ENCODE measurements at places on chromosomes 3 and 15.

- no peak for DNase-seq
These were observed 115.0 kb downstream of the CHST2 start for GRCh38 chr3:143234526-143234925.

DNA sequence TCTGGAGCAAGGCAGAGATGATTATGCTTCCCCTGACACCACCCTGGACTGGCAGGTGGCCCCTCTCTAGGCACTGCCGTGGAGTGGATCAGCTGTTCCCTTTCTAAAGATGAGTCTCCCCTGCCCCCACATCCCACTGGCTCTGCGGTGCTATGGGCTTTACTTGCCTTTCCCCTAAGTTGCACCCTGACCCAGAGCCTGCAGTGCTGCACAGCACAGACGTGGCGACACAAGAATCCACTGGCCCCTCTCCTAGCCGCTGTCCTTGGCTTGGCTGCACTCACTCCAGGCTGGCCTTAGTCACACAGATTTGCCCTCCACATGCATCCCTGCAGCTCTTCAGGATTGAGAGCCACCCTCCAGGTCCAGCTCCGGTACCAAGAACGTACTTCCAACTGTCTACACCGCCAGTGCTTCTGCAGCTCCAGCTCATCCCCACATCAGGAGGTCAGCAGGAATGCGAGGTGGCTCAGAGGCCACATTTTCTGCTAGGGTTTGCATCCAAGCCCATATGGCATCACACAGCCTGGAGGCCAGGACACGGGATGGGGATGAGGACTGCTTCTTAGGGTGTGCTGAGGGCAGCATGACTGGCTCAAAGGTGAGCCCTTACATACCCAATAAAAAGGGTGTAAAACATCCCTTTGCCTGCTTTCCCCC is 82.4 kb upstream of the RASGRF1 start:
- no peak for DNase-seq

DNA sequence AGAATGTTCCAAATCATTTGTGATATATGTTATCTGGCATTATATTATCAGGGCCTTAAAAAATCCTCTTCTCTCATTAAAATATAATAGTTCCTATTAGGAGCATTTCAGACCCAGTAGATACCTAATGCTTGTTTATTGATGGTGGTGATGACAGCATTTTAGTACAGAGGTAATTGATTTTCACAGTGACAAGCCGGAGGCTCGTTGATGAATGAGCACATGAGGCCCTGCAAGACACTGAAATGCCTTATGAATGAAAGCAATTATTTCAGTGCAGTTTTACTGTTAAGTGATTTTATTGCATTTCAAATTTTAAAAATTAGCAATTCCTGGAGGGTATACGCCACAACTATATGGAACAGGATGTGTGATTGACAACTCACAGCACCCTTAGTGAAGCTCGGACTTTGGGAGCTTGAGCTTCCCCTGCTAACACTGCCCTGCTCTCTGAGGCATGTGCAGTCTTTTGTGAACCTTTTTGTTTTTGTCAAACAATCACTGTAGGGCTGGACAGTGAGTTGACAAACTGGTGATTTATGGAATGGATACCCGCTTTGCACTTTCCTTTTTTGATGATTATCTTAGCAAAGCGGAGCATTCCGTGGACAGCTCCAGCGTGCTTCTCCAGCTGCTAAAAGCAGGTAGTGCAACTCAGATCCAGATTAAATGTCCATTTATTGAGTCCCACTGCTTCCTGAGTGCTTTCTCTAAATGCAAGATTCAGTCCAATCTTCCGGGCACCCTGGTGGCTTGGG is 187.0 kb upstream of the ATP10A start:
- DNase-seq = no peak

DNA sequence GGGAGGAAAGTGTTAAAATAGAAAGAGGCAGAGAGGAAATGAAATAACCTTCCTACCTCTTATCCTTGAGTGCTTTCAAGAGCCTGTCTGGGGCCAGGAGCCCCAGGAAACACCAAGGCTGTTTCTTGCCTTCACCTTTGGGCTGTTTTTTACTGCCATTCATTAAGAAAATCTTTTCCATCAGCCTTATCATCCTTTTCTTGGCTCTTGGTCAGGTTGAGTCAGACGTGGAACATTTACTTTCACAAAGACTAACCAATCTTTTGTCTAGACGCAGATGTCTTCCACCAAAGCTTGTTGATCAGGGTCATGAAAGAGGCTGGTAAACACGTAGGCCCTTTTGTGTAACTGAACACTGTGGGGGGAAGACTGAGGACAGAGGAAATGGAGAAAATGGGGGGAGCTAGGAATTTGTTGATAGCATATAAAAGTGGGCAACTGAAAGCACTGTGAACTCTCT is 151.0 kb upstream of the THBS1 start:
- DNase-seq = no peak

GRCh38 chr3:134374791-134375581 is 739 bp upstream of the AMOTL2 start:
- DNase-seq = no peak

DNA sequence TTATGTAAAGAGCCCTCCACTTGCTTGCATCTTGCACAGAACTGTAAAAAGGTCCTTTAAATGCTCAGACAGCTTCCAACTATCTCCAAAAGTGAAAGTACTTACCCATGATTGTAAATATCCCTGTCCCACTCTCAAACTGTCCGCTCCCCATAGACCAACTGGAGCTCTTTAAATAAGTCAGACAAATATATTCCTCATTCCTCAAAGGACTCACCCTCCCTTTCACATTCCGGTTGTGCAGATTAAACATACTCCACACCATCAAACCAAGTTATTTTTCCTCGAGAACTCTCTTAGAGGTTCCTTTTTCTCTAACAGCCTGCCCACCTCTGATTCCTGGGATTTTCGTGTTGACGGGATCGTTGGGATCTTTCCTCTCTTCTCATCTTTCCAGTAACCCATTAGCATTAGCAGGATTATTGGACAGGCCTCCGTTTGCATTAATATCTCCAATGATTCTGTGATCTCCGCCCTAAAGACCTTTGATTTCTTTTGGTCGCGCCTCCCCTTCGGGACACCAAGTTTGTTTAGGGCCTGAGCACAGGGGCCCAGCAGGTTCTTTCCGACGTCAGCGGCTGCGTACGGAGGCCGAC is 763 bp downstream of the GOLGB1 start:
- DNase-seq = no peak

DNA sequence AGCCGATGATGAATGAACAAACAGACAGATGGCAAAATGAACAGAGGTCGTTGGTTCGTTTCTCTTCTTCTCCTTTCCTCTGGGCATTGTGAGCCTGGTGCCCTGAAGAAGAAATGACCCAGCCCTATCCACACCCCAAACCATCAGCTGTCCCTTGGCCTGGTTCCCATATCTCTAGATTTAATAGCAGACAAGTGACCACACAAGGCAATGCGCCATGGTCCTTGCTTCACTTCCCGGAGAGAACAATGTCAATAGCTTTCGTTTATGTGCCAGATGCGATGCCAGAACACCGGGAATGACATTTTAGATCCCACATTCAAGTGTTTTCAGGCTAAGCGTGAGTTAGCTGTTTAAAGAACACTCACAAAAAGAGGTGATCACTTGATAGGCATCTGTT is 17.7 kb downstream of the POC1A start:
- no peak for DNase-seq

- DNase-seq = no peak
These were observed 14.4 kb upstream of the SEC13 start for GRCh38 chr3:10335190-10335738.

GRCh38 chr3:50675179-50676030 is 678 bp downstream of the DOCK3 start:
- peak; percentile 30 for DNase-seq

DNA sequence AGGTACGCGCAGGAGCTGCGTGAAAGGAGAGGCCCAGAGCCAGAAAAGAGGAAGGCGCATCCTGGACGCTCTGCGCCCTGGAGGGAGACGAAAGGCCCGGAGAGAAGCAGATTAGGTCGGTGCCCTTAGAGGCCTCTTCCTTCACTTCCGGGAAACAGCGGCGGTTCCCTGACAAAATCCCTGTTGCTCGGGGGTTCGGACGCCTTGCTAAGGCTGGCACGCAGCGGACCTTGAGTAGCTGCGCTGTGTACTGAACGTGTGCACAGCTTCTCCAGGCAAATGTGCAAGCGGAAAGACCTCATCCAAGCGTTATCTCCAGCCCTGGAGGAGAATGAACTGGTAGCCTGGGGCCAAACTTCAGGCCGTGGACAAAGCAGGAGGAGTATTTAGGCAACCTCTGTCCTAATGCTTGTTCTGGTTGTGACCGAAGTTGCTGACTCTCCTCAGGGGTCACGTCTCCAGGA is 3.0 kb upstream of the SOX14 start:
- DNase-seq = no peak

- DNase-seq = no peak
These were observed 39.3 kb upstream of the C15orf61 start for GRCh38 chr15:67481680-67482079.

- no peak for DNase-seq
These were observed 2.4 kb downstream of the LMCD1 start for GRCh38 chr3:8503871-8504610.

DNA sequence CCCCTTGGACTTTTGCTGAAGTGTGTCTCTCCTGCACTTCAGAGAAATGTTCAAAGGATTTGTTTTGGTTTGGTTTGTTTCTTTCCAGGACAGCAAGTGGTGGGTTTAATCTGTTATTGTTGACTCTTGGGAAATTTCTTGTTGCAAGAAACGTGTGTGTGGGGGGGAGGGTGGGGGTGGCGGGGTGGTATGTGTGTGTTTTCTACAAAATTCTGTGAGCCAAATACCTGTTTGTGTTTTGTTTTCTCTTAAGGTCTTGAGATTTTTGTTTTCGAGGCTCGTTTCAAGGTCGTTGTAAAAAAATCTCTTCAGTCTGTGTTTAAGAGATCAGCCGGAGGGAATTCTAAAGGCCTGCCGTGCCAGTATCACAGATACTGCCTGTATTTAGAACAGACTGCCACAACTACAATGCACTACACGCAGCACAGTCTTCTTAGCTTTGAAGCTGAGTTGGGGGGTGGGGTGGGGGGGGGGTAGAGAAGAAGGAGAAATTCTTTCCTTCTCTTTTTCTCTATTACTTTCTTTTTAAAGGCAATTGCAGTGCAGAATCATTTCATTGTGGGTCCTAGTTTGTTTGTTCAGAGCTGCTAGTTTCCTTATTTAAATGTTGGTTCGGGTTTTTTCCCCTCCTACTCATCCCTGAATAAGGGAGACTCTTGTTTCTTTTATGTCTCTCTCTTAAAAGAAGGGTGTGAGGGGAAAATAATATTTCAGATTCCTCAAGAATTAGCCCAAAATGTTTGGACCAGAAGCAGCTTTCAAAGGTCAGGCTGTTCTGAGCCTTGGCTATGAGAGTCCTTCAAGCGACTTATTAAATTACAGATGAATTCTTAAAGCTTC is 1.4 kb upstream of the BCL6 start:
- DNase-seq = no peak

- peak; percentile 34 for DNase-seq
These were observed 185.6 kb downstream of the FAM43A start for GRCh38 chr3:194871143-194871863.

- DNase-seq = no peak
These were observed 302.0 kb downstream of the DIPK2A start for GRCh38 chr3:144273601-144274000.

GRCh38 chr3:88092270-88092669 is 33.2 kb downstream of the ZNF654 start:
- no peak for DNase-seq

GRCh38 chr3:66989860-66990696 is 8.0 kb upstream of the KBTBD8 start:
- no peak for DNase-seq

DNA sequence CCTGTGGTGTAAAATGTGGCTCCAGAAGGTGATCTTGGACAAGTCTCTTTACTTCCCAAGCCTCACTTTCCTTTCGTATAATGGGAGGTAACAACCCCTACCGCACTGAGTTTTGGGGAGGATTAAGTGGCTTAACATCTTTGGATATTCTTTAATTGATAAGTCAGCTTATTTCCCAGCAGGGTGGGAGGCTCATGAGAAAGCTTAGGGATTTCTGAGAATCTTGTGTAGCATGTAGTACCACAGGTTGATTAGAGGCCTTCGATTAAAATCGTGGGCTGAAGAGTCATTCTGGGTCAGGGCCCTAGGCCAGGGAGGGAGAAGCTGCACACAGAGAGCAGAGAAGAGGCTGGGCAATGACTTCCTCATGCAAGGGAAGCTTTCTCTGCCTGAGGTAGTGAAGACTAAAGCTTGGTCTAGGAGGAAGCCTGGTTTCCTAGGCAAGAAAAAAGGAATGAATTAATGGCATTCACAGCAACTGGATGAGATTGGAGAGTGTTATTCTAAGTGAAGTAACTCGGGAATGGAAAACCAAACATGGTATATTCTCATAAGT is 1.5 kb upstream of the NMNAT3 start:
- no peak for DNase-seq

DNA sequence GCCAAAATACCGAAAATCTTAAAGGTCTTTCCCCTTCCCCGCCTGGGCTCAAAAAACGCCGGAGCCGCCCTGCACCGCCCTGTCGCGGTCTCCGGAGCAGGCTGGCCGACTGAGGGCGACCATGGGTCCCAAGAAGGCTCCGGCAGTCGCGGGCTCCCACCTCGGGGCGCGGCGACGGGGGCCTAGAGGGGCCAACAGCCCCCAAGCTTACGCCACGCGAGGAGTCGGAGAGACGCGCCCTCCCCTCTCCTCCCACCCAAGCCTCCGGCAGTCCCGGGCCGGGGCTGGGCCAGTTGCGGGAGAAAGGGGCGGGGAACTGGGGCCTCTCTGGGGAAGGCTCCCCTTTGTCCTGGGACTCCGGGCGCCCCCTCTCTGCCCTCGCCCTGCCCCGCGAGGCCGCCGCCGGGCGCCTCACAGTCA is 69.2 kb downstream of the GOLGA8B start:
- no peak for DNase-seq

- no peak for DNase-seq
These were observed 50.0 kb downstream of the ROPN1B start for GRCh38 chr3:126018995-126019394.

DNA sequence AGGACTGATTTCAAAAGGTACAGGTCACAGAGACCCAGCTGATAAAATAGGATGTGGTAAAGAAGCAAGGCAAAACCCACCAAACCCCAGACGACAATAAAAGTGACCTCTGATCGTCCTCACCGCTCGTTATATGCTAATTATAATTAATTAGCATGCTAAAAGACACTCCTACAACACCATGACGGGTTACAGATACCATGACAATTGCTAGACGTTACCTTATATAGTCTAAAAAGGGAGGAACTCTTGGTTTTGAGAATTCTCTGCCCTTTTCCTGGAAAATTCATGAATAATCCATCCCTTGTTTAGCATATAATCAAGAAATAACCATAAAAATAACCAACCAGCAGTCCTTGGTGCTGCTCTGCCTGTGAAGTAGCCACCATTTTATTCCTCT is 74.7 kb upstream of the MB21D2 start:
- no peak for DNase-seq

All from CD4-positive, alpha-beta T cell treated with Interferon gamma for 1 hour (primary cell).